ENCODE measurements at places on chromosomes 4 and X.

DNA sequence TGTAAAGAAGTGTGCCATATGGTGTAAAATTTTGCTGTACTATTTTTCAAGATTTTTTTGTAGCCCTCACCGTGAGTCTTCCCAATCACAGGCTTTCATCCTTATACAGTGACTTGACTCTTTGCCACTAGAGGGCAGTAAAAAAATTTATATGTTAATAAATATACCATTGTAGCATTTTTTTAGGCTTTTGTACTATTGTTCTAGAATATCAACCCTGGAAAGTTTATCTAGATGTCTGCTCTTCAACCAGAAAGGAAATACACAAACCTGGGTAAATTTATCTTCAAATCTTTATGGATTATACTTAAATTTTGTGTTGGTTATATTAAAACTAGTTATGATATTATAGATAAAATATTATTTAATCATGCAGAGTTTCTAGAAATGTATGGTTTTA, 235.3 kb downstream of the TENM3 start:
- DNase-seq: peak; percentile 60

DNA sequence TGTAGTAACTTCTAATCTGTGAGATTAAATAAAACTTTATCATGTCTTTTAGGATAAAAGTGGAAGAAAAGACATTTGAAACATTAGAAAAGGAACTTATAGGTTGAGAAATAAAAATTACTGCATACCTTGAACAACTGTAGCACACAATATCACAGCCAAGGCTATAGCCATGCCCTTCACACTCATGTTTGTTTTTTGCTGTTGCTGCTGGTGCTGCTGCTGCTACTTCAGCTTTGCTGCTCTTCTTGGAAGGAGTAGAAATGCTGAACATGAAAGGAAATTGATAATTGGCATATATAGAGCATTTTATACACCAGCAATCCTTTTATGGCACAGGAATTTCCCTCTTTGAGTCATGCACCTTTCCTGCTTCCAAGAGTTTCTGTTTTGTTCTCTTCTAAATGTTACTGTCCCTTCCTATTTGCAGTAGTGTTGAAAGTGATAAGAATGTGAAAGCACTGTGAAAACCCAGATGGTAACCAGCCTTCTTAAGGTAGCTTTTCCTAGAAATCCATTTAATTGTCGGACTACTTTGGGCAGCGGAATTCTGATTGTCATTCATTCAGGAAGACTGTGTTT, at the start of gene CXCL11:
CXCL11 (minus strand) TSS at position 272 of the 582 bp plus-strand sequence; CDS start at position 189, 83 bp downstream.
- DNase-seq: no peak

DNA sequence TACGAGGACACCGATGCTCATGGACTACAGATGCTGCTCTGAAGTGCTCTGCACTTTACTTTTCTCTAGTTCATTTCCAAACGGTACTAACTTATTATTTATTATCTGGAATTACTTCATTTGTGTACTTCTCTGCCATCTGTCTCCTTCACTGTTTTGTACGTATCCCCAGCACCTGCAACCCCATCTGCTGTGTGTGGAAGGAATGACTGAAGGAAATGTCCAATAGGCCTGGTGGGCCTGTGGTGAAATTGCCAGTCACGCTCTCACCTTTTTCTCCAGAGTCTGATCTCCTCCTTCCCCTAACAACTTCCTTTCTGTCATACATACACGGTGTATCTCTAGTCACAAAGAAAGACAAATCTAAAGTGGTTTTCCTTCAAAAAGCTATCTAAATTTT, 12.9 kb downstream of the TMEM154 start:
- DNase-seq: no peak

DNA sequence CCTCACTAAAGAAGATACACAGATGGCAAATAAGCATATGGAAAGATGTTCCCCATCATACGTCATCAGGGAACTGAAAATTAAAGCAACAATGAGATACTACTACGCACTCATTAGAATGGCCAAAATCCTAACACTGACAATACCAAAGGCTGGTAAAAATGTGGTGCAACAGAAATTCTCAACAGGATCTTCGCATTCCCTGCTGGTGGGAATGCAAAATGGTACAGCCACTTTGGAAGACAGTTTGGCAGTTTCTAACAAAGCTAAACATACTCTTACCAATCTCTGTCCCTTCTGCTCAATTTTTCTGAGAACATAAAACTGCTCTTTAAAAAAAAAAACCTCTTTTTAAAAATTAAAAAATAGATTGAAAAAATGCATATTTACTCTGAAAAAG, 300.2 kb downstream of the FBXW7 start:
- no peak for DNase-seq

DNA sequence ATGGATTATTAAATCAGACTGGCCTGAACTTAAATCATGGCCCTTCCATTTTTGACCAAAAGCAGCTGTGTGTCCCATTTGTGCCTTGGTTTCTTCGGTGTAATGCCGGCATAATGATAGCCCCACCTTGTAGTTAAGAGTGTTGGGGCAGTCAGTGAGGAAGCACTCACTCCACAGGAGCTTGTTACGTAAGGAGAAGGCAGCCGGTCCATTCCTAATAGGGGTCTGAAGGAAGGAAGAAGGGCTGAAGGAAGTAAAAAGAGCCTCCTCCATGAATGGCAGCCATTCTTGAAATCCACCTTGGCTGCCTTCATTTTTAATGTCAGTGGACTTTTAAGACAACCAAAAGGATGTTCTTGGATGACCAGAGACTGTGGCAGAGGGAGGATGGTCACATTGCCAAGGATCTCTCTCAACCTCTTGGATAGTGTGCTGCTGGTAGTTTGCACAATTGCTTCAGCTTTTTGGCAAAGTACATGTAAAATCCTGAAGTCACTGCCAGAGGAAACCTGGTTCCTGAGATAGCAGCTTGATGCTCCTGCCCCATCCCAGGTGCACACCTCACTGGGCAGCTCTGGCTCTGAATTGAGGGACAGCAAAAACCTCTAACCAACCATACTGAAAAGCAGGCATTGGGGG, 113.5 kb downstream of the PTTG2 start:
- no peak for DNase-seq

- DNase-seq: no peak
Observed at GRCh38 chr4:84317513-84317912, 181.6 kb downstream of the NKX6-1 start.

DNA sequence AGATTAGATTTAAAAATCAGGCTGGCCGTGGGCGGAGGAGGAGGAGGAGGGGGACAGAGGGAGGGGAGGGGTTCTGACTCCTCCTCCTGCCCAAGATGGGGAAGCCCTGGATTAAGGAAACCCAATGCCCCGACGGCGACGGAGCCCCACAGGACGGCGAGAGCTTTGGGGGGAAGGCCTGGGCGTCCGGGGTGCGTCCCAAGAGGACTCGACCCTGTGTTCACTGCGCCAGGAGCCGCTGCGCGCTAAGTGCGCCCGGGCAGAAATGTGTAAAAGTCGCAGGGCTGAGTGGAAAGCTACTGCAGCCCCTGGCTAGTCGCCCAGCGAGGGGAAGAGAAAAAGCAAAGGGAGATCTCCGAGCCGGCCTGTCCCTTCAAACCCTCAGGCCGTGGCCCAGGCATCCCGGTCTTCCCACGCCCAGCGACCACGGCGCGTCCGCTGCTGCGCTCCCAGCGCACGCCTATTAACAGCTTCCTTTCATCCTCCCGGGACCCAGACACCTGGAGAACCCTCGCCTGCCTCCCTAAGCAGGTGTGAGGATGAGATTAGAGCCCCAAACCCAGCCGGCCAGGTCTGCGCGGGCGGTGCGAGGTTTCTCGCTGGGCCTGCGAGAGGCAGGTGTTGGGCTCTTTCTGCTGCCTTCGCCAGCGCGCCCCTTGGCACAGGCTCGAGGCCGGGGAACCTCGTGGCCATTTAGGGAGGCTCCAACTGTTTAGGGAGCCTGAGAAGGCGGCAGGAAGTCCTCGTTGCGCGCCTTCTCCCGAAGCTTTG, 1.4 kb upstream of the RPS6KA3 start:
- peak; percentile 11 for DNase-seq

DNA sequence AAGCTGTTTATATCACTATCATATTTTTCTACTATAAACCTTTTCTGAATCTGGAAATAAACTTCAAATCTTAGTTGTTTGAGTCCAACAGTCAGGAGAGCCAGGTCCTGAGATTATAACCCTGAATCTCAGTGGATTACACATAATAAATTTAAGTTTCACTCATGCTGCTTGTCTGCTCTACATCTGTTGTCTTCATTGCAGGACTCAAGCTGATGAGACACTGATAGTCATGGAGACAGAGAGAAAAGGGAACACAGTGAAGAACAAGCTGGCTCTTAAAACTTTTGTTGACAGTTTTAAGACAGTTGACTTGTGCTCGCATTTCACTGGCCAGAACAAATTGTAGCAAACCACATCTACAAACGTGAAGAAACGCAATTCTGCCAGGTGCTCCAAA, 327.0 kb upstream of the CTSO start:
- no peak for DNase-seq

DNA sequence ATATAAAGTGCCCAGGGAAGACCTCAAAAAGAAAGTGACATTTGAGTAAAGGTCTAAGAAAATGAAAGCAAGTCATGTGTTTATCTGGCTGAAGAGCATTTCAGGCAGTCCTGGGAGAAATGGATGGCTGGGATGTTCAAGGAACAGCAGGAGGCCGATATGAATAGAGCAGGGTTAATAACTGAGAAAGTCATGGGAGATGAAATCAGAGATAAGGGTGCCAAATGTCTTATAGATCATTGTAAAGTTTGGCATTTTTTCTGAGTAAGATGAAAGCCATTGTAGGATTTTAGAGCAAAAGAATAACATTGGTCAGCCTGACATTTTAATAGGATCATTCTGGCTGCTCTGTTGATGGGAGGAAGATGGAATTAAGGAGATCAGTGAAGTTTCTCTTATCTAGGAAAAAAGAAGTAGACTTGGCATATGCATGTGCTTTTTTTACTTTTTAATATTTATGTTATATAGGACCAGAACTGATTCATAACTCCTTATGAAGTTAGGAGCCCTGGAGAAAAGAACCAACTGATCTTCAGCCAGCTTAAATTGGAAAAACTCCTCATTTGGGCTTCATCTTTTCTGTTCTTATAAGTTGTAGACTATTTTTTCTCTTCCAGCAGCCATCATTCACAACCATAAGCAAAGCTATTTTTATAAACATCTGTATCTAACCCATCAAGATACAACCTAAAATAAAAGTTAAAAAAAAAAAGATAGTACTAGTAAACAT, 18.6 kb downstream of the AIMP1 start:
- DNase-seq: peak; percentile 71

- peak; percentile 1 for DNase-seq
Observed at GRCh38 chrX:51459125-51459524, 37.3 kb downstream of the NUDT11 start.

- no peak for DNase-seq
Observed at GRCh38 chrX:124534536-124534935, 188.2 kb downstream of the SH2D1A start.

GRCh38 chrX:67604979-67605703, 61.3 kb downstream of the AR start:
- DNase-seq: peak; percentile 92

DNA sequence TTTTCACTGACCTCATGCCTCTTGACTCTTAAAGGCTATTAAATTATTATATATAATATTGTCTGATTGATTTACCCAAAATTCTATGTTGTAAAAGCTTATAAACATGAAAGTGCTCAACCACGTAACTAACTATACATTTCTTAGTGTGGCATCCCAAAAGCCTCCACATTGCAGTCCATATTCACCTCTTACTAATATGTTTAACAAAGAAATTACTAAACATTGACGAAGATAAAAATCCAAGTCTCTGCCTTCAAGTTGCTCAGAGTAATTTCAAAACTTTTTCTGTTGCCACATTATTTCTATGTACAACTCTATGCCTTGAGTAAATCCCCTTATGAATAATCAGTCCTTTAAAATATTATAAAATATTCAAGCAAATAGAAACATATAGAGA, 14.4 kb downstream of the DDIT4L start:
- DNase-seq: no peak

DNA sequence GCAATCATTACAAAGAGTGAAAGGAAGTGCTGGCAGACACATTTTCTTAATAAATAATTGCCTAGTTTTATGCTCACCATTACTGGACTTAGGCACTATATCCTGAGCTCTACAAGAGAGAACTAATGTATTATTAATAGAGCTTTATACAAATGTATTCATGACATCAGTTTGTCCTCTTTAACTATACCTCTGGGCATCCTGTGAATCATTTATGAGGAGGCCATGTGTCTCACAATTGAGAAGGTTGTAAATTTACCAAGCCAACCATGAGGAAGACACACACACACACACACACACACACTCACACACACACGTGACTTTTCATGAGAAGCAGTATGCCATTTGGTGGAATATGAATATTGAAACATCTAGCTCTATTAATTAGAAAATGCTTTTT, 728.2 kb downstream of the ARAP2 start:
- DNase-seq: no peak

GRCh38 chr4:135239964-135240363, 1038.4 kb upstream of the PABPC4L start:
- DNase-seq: no peak

All from fibroblast of upper back skin (primary cell).